Ovary (tissue), 10 donors: ENCODE measurements at places on chromosomes 6 and 20. TPM values are rescaled to one million over a fixed set of nuclear protein-coding genes. Genes with fewer than 3 reads are reported as not detected.

PHIP gene
- 38.5 TPM for total RNA-seq

TRIM10 gene
- not detected for total RNA-seq

ZNF165 gene
- 0.58 TPM for total RNA-seq

LAMA5 gene
- 84.3 TPM for total RNA-seq

DNA sequence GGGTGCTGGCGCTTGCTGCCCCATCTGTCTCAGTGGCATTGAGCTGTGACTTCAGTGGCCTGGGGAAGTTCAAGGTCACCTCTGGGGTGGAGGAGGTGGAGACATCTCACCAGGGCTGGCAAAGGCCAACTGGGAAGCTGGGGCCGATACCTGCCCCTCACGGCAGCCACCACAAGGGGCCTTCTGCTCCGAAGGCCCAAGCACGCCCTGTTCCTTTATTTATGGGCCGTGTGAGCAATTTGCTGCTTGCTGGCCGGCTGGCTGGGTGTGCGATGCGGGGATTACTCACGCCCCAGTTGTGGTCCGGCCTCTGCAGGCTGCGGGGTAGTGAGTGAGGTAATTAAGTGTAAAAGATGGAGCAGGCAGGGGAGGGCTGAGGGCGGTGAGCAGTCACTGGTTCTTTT, 13.2 kb upstream of the SCRT2 start:
- H3K4me1 ChIP-seq: no peaks in the 10 kb centered on the region
- no peaks in the 10 kb centered on the region for H3K36me3 ChIP-seq
- DNase-seq: no peak
- no peaks in the 10 kb centered on the region for H3K27me3 ChIP-seq
- no peak overlapping the region for H3K27ac ChIP-seq

GRCh38 chr6:159608961-159609651, 83.9 kb downstream of the SOD2 start:
- no peak for DNase-seq
- no peaks in the 10 kb centered on the region for H3K36me3 ChIP-seq
- H3K27me3 ChIP-seq: no peaks in the 10 kb centered on the region
- H3K27ac ChIP-seq: no peak overlapping the region
- H3K4me1 ChIP-seq: no peaks in the 10 kb centered on the region
- no peak overlapping the region for H3K4me3 ChIP-seq

DNA sequence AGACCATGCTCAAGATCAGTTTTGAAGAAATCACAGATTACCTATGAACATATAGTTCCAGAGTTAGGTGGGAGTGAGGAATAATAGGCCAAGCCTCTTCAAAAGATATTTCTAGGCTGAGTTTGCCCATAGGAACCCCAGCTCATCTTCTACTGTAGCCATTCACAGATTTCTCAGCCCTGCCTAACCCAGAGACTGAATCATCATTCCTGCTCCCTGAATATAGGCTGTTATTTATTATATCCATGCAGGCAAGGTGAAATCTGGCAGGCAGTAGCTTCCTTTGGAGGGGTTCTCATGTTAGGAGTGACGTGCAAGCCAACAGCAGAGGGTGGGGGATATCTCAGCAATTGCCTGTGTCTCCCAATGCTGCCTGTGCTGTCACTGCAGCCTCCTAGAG, 25.6 kb upstream of the ADGRF4 start:
- no peaks in the 10 kb centered on the region for H3K4me1 ChIP-seq
- no peak for DNase-seq

- no peak for DNase-seq
- H3K27ac ChIP-seq: no peak overlapping the region
- H3K4me1 ChIP-seq: no peaks in the 10 kb centered on the region
- H3K36me3 ChIP-seq: no peaks in the 10 kb centered on the region
- H3K4me3 ChIP-seq: no peak overlapping the region
Observed at GRCh38 chr6:89501222-89501621, 68.3 kb downstream of the ANKRD6 start.

- no peaks in the 10 kb centered on the region for H3K4me1 ChIP-seq
- H3K4me3 ChIP-seq: no peak overlapping the region
- H3K27me3 ChIP-seq: no peaks in the 10 kb centered on the region
- H3K27ac ChIP-seq: no peak overlapping the region
Observed at GRCh38 chr20:2023151-2023550, 29.3 kb upstream of the PDYN start.

DNA sequence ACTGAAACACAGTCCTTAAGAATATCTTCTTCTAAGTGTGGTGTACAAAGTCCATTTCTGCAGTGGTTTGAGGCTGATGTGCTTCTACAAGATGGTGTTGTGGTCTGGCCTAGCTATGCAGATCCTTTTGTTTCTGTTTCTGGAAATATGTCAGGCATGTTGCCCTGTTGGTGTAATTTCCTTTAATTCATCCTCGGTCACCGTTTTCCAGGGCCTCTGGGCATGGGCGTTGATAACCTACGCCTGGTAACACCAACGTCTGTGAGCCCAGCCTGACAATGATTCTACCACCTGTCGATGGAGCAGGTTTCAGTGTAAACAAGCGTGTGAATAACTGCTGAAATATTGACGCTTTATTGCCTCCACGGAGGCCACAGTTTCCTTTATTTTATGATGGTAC, 33.3 kb upstream of the AFDN start:
- no peaks in the 10 kb centered on the region for H3K36me3 ChIP-seq
- H3K4me3 ChIP-seq: no peak overlapping the region
- no peak overlapping the region for H3K27ac ChIP-seq
- DNase-seq: no peak
- H3K4me1 ChIP-seq: no peaks in the 10 kb centered on the region
- no peaks in the 10 kb centered on the region for H3K27me3 ChIP-seq

- no peaks in the 10 kb centered on the region for H3K36me3 ChIP-seq
- H3K4me1 ChIP-seq: peaks cover 21% of the 10 kb centered on the region
- H3K4me3 ChIP-seq: no peak overlapping the region
Observed at GRCh38 chr6:111730864-111731263, 125.2 kb upstream of the TRAF3IP2 start.
